CD4-positive, alpha-beta T cell (primary cell): ENCODE measurements at places on chromosomes 1 and 21. TPM values are rescaled to one million over a fixed set of nuclear protein-coding genes. Genes with fewer than 3 reads are reported as not detected.

The OPTC gene
- total RNA-seq = not detected

The KCNE2 gene
- not detected for total RNA-seq

The CNR2 gene
- 0.05 TPM for total RNA-seq

The COL8A2 gene
- total RNA-seq = 0.06 TPM

The LCK gene
- 188 TPM for total RNA-seq

The TMEM167B gene
- 71.0 TPM for total RNA-seq

The CHML gene
- 9.1 TPM for total RNA-seq

The NPHS2 gene
- not detected for total RNA-seq

The NMNAT2 gene
- not detected for total RNA-seq

The ESRRG gene
- not detected for total RNA-seq

The LCE1E gene
- not detected for total RNA-seq

The LIN28A gene
- total RNA-seq = not detected

The MANEAL gene
- 0.33 TPM for total RNA-seq

The FLAD1 gene
- 16.7 TPM for total RNA-seq

The JAM2 gene
- total RNA-seq = not detected

The CXADR gene
- total RNA-seq = 0.52 TPM
